ENCODE measurements at places on chromosomes 6 and 20.

GRCh38 chr6:11712760-11713159 is 65.8 kb downstream of the ADTRP start:
- DNase-seq: no peak

DNA sequence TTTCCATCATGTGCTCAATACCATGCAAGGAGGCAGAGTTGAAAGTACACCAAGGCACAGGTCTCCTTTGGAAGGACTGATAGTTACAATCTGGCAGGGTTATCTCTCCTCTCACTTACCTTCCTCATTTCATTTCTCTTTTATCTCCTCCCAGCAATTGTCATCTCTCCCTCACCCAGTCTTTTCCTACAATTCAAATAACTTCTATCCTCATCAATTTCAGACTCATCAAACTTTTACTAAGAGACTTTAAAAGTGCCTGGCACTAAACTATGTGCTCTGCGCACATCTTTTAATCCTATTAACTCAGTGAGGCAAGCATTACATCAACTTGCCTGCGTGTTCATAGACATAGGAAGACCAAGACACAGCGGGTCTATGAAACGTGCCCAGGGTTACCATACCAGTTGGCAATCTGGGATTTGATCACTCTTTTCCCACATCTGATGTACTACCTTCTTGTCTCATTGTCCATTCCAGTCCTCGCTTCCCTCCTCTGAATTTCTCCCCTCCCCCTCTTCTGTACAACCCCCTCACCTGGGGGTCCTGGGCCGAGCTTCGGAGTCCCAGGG is 1.2 kb downstream of the VARS1 start:
- DNase-seq: no peak

DNA sequence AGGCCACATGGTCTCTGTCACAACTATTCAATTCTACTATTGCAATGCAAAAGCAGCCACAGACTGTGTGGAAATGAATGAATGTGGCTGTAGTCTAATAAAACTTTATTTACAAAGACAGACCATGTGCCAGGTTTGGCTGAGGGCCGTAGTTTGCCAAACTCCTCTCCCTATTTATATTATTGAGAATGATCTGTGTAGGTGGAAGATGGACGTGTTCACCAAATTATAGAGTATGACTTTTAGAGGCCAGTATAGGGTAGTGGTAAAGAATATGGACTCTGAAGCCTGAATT is 125.7 kb upstream of the MYLIP start:
- no peak for DNase-seq

- no peak for DNase-seq
Observed at GRCh38 chr6:161507375-161507774, 233.5 kb upstream of the AGPAT4 start.

DNA sequence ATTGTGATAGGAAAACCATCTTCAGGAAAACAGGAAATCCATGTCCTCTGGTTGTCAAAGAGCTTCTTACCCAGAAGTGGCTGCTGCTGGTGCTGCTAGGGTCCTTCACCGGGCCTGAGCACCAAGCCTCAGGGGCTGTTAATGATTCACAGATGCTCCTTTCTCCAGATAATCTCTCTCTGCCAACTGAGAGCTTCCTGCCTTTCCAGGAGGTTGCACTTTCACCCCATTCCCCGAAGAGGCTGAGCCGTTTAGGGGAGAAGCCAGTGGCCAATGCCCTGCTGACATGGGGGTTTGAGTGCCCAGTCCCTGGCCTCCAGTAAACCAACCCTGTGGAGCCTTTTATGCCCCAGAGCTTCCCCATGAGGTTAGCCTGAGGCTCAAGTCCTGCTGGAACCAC is 122.4 kb downstream of the CBLN4 start:
- DNase-seq: no peak

- DNase-seq: no peak
Observed at GRCh38 chr6:439641-440167, 48.2 kb downstream of the IRF4 start.

DNA sequence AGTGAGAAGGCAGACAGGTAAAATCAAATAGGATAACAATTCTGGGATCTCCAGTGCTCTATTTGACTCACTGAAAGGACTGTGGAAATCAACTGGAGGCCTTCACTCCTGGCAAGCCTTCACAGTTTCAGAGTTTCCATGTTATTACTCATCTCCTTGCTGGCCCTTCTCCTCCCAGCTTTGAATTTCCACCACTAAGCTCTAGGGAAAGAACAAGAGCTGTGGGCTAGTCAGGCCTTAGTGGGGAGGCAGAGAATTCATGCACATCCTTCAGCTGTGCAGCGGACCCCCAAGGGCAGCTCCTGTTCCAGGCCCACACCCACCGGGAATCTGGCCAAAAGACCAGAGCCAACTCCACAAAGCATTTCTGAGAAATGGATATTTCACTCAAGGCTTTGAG is 26.0 kb downstream of the MYLIP start:
- DNase-seq: peak; percentile 92

GRCh38 chr6:55998576-55998975 is 123.2 kb upstream of the BMP5 start:
- no peak for DNase-seq

- DNase-seq: peak; percentile 96
Observed at GRCh38 chr6:148509800-148510581, 167.4 kb downstream of the SASH1 start.

DNA sequence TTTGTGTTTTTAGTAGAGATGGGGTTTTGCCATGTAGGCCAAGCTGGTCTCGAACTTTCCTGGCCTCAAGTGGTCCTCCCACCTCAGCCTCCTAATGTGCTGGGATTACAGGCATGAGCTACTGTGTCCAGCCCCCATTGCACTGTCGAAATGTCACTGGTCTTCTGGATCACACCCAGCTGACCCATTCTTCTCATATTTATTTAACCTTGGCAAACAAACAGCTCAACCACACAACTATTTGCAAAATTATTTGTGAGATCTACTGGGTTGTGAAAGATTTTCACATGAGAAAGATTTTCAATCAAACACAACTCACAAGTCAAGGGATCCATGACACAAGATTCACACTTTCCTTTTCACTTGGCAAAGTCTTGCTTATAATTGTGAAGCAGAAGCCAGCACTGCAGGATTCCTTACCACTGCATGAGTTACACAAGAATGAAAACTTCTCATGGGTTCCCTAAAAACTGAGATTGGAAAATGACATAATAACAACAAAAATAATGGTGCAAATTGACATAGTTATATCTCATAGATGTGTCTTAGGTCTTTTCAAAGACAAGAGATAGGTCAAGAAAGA is 2.0 kb upstream of the CST9L start:
- no peak for DNase-seq

GRCh38 chr20:38700141-38700540 is 24.1 kb upstream of the SLC32A1 start:
- DNase-seq: no peak
